ENCODE measurements at places on chromosomes 5 and 9.

DNA sequence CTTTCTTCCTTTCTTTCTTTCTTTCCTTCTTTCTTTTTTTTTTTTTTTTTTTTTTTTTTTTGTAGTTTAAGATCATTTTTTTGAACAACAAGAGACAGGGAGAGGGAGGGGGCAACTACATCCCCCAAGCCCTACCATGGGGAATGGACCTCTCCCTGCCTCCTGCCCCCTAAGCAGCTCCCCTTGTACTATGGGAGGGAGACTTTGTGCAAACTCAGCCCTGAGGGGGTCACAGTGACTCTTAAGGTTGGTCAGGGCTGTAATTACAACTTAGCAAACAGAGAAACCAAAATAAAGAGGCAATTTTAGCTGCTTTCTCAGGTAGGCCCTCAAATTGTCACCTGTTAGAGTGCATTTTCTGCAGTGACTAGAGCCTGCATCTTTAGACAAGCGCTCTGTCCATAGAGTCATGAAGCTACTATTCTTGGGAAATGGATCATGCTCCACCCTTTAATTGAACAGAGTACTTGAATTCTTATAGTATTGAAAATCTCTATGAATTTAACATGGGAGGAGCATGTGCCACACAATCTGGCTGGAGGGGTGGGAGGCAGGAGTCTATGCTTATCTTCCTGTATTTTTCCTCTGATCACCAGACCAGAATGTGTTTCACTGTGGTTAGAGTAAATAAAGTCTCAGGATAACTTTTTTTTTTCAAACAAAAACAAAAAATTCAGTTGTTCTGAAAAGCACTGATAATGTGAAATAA lies 24.3 kb upstream of the PIK3R1 start:
- no peak for DNase-seq

- no peak for DNase-seq
These were observed 62.1 kb downstream of the PAX5 start for GRCh38 chr9:36971935-36972488.

DNA sequence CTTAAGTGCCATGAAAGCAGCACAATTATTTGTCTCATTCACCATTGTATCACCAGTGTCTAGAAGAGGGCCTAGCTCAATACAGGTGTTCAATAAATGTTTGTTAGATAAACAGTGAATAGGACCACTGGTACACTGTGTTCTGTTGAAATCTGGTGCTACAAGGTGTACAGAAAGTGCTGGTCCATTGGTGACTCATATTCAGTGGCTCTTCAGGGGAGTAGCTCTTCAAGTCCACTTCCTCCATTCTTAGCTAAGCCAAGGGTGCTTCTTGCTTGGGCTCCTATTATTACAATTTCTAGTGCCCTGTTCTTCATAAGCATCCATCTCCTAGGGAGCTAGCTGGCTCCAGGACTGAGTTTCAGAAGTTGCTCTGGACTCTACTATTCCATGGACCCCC lies 6.4 kb upstream of the FCHO2 start:
- no peak for DNase-seq

DNA sequence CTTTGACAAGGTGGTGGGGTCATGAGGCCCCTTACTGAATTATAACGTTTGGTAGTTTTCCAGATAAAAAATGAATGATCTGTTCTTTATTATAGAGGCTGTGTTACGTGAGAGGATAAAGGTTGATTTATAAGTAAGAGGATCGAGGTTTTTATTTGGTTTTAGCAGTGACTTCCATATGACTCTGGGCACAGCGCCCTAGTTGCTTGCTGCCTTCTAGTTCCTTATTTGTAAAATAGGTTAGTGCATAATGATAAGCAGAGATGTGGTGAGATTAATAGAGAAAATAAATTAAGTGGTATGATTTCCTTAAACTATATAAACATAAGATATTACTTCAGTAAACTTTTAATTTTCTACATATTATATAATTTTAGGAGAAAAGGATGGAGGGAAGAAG lies 29.8 kb downstream of the MRRF start:
- DNase-seq: no peak

- DNase-seq: no peak
These were observed 70.7 kb upstream of the SLC25A51 start for GRCh38 chr9:37974506-37975173.

GRCh38 chr9:16070455-16071145 lies 517.8 kb downstream of the CCDC171 start:
- no peak for DNase-seq

DNA sequence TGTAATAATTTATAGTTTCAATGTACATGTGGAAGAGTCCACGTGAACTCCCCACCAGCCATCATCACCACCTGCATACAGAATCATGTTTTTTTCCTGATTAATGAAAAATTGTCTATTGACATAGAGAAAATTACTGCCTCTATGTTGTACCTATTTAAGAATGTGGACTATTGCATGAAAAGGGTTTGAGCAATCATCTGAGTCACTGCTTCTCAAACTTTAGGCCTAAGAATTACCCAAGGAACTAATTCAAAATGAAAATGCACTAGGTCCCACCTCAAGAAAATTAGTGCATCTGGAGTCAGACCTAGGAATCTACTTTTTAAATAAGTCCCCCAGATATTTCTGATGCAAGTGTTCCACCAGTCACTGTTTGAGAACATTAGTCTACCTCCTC lies 709.3 kb downstream of the MAT2B start:
- DNase-seq: no peak

- no peak for DNase-seq
These were observed 557 bp upstream of the IL3 start for GRCh38 chr5:132059696-132060500.

GRCh38 chr5:75677607-75678006 lies 39.6 kb downstream of the POC5 start:
- DNase-seq: no peak

- no peak for DNase-seq
These were observed 175.0 kb downstream of the MACROH2A1 start for GRCh38 chr5:135223891-135224625.

DNA sequence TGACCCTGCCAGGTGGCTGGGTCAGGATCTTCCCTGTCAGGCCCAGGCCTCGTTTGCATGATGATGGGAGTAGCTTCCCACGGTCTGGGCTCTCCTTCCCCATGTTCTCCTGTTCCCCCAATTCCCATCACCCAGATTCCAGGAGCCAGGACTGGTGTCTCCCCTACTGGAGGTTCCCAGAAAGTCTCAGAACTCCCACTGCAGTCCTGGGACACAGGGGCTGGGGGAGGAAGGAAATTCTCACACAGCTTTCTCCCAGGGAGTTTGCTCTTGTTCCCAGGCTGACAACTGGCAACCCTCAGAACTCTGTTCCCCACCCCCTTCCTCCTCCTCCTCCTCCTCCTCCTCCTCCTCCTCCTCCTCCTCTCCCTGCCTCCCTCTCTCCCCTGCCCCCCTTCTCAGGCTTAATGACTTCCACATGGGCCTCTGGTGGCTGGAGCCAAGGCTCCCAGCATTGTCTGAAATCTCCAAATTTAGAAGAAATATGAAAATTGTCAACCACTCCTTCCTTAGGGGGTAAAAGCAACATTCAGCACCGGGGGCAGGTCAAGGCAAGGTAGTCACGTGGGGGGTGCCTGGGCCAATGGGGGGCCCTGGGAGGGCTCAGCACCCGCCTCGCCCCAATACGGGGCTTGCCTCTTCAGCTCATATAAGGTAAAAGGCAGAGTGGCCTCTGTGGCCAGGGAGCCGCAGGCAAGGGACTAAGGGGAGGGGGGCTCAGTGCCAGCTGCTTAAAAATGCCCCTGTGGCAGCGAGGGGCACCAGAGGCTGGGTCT lies 27.3 kb upstream of the IL17B start:
- DNase-seq: no peak

DNA sequence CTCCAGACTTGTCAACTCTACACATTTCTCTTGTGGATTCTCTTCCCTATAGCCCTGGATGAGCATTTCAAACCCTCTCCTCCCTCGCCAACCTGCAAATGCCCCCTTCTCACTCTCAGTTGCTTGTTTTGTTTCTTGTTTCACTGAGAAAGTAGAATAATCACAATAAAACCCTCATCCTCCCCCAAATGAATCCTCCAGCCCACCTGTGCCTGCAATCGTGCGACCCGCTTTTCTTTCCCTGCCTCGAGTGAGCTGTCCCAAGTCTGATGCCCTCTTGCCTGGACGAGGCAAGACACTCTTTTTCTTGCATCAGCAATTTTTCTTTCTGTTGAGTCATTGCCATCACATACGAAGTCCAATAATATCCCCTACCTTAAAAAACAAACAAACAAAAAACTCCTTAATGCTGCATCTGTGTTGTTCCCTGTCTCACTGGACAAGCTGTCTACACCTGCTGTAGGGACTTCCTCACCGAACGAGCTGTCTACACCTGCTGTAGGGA lies 3.7 kb upstream of the CACNA1B start:
- no peak for DNase-seq

DNA sequence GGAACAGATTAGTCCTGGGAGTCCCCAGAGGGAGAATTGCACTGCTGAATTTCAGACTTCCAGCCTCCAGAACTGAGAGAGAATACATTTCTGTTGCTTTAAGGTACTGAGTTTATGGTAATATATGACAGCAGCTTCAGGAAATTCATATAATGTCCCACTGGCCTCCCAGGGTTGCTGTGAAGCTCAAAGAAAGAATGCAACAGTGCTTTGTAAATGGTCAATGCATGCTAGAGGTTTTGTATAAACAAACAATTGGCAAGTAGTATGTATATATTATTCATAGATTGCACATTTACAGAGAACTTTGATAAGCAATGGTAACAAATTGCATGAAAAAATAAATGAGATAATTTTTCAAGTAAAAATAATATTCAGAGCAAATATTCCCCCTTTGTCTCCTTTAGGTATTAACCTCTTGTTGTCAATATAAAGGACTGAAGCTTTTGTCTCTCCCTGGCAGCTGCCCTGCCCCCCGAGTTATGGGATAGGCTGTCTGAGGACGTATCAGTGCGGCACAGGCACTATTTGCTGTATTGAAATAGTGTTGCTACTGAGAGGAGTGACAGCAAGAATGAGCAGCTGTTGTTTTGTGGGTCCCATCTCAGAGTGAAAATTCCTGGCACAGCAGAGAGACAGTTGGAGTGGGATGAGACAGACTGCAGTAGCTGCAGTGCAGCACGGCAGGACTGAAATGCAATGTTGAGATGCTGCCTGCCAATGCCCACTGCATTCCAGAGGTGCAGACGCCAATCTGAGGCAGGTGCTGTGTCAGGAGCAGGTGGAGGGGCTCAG lies 194.2 kb upstream of the GLRA1 start:
- DNase-seq: no peak

GRCh38 chr9:77751341-77752091 lies 103.4 kb upstream of the GNA14 start:
- DNase-seq: no peak

GRCh38 chr9:128595471-128595870 lies 43.1 kb downstream of the SPTAN1 start:
- no peak for DNase-seq

DNA sequence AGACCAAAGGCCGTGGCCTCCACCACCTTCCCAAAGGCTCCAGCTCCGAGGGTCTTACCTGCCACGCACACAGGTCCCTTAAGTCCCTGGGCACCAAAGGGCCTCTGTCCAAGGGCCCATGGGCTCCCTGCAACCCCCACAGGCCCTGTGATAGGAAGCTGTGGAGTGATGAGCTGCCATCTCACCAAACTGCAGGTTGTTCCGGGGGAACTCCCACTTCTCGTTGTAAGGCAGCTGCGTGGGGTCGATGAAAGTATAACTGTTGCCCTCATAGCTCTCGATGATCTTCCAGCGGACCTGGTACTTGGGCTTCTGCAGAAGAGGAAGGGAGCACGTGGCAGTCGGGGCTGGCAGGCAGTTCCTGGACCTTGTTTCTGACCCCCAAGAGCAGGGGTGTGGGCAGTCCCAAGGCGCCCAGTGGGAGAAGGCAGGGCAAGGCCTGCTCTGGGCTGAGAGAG lies 24.8 kb downstream of the CSF1R start:
- DNase-seq: no peak

DNA sequence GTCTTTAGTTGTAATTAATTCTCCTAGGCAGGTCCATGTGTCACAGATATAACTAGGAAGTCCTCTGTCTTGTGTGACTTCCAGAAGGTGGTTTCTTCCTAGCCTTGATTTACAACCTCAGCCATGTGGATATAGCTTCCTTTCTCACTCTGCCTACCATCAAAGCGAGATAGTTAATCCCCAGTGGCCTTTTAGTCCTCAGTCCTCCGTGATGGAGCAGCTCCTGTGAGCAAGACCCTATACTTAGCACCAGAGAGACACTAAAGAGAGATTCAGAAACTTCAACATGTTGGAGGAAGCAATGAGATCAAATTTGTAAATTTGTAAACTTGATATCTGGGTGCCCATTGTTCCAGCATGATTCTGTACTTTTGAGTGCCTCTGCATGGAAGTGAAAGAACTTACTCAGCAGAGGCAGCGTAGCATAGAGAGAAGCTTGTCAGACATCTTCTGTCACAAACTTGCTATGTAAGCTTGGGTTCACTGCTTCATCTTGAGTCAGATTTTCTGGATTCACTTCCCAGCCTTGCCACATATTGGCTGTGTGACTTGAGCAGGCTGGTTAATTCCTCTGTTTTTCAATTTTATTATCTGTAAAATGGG lies 170.2 kb upstream of the NR3C1 start:
- no peak for DNase-seq

DNA sequence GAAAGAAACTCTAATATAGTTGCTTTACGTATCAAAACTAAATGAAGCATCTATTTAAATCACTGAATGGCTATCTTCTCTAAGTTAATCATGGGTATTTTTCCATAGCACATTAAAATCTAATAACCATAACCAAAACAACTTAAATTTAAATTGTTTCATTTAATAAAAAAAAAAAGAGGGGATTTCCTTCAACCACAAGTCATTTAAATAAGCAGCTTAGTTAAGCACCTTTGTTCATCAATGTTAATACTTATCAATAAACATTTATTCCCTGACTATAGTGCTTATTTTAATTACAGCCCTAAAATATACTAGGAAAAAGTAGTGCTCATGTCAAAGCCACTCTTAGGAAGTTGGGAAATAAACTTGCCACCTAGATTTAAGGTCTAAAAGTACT lies 30.3 kb downstream of the ZNF608 start:
- DNase-seq: no peak

DNA sequence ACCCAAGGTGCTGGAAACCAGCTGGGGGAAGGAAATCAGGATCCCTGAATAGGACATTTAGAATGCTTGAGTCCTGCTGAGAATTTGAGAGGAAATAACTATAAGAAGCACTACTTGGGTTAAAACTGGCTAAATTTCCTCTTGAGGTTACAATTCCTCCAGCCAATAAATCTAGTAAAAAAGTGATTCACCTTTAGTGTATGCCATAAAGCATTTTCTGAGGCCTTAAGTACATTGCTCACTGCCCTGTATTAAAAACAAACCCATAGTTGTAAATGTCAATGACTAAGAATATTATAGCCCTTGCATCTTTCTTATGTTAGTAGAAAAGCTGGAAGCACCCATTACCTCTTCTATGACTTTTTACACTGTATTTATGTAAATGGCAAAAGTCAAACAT lies 634.7 kb upstream of the ARRDC3 start:
- no peak for DNase-seq

DNA sequence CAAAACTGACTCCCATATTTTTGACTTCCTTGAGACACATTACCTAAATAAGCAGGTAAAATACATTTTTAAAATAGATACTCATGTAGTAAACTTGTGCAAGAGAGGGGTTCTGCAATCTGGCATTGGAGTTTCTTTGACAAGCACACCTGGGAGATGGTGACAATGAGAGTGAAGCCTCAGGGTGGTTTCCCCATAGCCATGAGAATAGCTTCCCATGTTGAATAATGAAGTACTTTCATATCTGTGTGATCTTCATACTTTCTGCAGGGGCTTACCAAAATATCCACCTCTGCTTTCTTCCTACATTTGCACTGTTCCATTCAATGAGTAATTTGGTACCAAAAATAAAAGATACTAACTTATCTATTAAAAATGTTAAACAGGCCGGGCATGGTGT lies 44.7 kb upstream of the VCAN start:
- no peak for DNase-seq

Measured in stimulated activated CD8-positive, alpha-beta memory T cell treated with anti-CD3 and anti-CD28 coated beads, Interleukin-15, amount 100 ng/mL, for 1 hour (primary cell).